Upper lobe of left lung (tissue), 6 donors: ENCODE measurements at places on chromosomes 6 and 20.

DNA sequence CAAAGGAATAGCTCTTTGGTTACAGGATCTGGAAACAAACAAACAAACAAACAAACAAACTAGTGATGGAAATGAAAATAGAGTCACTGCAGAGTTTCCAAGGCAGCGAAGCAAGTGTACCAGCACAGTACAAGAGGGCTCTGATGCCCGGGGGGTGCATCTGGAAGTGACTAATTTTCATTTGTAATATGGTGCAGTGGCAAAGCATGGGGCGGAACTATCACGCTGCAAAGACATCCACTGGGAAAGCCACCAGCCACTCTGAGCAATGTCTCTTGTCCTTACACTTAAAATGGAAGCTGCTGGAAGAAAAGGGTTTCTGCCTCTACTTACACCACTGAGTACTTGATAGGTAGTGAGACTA lies 44.4 kb upstream of the NEDD9 start:
- DNase-seq = no peak

DNA sequence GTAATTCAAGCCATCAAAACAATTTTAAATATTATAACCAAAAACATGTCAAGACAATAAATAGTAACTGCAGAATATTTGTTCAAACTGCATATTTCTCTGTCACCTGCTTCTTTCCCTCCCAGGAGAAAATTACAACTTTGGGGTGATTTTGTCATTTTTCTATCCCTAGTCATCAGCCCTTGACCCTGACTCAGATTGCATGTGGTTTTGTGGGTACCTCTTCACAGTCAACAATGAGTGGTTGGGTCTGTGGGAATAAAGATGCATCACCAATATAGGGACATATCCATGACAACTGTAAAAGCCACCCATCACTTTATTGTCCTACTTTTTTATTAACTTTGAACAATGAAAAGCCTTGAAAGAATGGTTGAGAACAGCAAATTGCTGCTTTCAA lies 7.3 kb downstream of the COL10A1 start:
- DNase-seq = no peak

DNA sequence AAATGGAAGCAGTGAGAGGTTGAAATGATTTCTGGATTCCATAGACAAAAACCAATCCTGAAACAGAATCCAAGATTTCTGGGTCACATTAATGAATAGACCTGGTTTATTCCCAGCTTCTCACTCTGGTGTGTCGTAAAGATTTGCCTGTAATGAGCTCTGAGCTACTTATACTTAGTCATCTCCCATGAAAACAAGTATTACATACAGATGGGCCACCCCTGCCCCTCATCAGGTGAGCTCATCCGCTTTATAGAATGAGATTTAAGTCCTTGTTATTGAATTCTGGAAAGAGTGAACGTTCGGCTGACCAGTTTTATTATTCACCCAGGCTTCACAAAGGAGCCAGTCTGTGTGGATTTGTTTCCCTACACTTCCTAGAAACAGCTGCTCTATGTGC lies 47.1 kb upstream of the TMEM181 start:
- no peak for DNase-seq

DNA sequence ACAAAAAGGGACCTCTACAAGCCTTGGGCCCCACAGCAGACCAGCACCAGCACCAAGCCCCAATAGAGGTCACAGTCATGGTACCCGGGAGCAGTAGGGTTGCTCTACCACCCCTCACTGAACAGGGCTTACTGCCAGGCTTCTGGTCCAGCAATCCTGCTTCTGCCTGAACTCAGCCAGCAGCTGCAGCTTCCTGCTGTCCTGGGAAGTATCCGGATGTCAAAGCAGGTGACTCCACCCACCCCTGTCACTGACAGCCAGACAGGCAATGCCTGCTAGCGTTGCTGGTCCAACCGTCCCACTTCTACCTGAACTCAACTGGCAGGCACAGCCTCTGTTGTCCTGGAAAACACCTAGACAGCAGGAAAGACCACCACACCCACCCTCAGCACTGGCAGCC lies 47.0 kb upstream of the PCSK2 start:
- DNase-seq = no peak

GRCh38 chr20:48684501-48685041 lies 143.2 kb downstream of the PREX1 start:
- no peak for DNase-seq

- DNase-seq = peak; percentile 9
These were observed 178.3 kb upstream of the FOXA2 start for GRCh38 chr20:22762576-22763256.

DNA sequence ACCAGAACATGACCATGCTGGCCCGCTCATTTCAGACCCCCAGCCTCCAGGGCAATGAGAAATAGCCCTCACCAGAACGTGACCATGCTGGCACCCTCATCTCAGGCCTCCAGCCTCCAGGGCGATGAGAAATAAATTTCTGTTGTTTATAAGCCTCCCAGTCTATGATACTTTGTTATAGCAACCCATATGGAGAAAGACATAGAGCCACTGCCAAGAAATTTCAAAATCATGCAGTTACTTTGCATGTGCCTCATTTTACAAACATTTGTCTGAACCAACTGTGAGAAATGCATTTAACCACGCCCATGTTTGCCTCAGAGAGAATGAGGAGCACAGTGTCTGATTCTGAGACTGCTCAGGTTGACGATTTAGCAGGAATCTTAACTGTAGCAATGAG lies 15.5 kb downstream of the CYP39A1 start:
- DNase-seq = no peak

DNA sequence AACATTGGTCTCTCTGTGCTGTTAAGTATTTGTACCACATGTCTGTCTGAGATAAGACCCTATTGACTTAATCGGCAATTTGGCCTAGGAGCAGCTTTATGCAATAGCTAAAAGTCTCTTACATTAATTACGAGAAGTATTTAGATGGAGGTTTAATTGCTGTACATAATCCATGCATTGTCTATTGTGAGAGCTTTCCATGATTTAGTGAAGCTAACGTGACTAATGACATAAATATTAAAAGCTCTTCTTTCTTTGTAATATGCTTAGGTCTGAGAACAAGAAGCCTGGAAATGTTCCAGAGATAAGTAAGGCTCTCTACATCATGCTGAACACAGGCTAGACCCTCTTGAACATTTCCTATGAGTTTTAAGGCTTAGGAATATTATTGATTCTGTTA lies 32.7 kb upstream of the FAM83B start:
- no peak for DNase-seq

- no peak for DNase-seq
These were observed 19.7 kb upstream of the ULBP3 start for GRCh38 chr6:150088481-150089154.

- no peak for DNase-seq
These were observed 18.9 kb downstream of the SYTL3 start for GRCh38 chr6:158668707-158669103.

- DNase-seq = no peak
These were observed 1190.5 kb upstream of the EYS start for GRCh38 chr6:66897576-66897975.

- no peak for DNase-seq
These were observed 16.7 kb upstream of the SGK2 start for GRCh38 chr20:43542161-43542560.

DNA sequence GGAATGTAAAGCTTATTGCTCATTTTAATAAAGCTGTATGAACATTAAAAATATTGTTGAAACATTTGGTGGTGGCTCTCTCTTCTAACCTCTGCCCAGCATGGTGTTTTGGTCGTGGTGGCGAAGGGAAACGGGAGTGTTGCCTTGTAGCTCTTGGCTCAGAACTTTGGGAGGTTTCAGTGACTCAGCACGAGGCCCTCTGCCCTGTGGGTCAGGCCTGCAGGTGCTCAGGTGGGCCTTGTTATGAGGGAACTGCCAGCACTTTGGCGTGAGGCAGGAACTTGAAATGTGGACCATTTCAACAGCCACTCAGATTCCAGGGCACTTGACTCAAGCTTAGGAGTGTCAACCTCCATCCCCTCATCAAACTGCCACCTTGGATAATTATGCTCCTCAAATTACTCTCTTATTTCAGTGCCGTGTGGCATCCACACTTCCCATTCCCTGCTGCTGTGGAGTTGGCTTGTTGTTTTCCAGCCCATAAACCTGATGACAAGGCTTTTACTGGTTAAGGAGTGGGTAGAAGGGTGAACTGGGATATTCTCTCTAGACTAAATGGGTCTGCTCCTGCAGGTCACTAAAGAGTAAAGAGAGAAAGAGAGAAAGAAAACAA lies 36.3 kb downstream of the PRDM1 start:
- DNase-seq = no peak

- DNase-seq = no peak
These were observed 43.7 kb downstream of the THEMIS start for GRCh38 chr6:127857051-127857637.

GRCh38 chr6:21325201-21325856 lies 268.2 kb upstream of the SOX4 start:
- no peak for DNase-seq

DNA sequence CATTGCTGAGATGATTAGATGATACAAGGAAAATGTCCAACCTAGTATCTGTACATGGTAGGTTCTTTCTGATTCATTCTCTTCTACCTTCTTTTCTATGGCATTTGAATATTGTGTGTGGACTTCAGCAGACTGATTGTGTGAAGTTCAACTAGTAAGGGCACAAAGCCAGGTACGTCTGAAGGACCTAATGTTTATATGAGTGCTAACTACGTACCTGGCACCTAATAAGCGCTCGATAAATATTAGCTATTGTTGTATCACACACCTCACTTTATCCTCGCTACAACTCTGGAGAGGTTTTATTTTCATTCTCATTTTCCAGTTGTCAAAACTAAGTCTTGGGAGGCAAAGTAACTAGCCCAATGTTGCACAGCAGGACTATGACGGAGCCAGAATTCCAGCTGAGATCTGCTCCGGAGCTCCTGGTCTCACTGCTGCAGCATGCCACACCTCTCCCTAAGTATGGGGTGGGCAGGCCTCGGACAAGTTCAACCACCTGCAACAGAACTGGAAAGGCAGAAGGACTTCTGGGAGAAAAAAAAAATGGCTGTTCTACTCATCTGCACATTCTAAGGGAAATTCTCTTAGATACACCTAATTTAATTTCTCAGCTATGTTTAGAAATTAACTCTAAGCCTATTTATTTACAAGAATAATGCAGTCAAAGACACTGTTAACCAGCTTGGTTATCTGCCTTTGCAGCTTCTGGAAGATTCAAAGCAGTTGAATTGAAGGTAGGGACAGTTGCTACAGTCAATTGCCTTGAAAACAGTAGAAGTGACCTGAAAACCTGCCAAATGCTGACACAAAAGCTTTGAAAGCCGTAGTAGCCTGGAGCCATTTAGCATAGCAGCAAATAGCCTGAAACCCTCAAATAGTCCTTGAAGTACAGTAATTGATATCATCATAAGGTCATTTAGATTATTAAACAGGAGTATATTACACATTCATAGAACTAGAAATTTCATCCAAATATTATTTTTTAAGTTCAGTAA lies 165.0 kb downstream of the PDE7B start:
- DNase-seq = no peak

DNA sequence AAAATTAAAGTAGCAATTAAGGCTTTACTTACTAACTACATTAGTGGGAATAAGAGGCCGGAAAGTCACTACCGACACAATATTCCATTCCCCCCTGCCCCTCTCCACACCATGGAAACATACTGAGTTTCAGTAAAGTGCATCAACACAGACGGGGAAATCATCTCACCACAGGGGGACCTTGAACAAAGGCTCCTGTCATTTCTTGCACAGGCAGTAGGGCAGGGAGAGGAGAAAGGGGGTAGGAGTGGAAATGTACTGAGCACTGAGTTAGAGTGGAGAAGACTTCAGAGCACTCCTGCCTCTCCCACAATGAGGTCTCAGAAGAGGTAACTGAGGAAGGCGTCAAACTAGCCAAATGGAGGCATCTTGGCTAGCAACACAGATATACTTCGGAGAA lies 1426.9 kb upstream of the EYS start:
- DNase-seq = no peak

DNA sequence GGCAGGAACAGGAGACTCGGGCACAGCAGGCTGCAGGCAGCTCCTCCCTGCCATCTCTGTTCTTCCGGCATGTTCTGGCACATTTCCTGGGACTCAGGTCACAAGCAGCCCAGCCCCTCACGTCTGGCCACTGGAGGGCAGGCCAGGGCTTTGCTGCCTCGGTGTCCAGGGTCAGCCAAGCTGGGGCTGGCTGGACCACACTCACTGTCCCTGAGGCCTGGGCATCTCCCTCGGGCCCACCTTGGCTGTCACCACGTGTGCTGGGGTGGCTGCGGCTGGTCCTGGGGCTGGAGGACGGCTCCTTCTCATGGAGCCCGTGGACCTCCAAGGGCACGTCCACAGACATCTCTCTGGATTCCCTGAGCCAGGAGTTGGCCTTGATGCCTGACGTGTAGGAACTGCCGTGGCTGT lies 18.5 kb downstream of the FRMD1 start:
- no peak for DNase-seq

- no peak for DNase-seq
These were observed 44.8 kb downstream of the MYB start for GRCh38 chr6:135225911-135226310.

DNA sequence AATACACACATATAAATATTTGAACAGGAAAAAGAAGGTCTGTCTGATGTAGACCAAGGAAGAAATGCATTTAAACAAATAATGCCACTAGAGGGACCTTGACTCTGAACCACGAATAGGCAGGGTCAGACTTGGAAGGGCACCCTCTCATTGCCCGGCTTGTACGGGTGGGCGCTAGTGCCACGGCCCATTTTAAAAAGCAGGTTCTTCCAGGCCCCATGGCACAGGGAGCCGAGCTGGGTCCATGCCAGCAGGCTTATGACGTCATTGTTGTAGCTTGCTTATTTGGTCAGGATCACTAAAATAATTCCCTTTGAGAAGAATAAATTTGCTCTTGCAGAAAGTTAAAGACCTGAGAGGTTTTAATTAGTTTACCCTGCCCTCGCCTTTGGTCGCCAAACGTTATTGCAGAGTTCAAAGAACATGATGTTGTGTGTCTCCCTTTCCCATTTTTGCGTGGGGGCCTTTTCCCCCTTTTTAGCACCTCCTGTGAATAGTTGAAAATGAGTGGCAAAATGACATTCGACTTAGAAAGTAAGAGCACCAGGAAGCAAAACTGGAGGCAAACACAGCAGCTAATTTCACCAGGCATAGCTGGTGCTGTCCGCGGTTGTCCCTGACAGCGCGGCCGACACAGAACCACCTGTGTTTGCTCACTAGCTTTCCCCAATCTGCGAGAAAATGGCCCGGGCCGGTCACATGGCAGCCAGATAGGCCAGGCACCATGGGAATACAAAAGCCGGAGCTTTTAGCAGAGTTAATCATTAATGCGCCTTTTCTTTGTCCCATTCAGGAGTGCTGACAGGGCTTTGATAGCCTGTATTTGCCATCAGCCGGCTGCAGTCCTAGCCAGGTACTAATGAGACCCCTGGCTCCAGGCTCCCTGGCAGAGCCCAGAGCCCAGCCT lies 93.8 kb downstream of the FOXA2 start:
- peak; percentile 46 for DNase-seq

DNA sequence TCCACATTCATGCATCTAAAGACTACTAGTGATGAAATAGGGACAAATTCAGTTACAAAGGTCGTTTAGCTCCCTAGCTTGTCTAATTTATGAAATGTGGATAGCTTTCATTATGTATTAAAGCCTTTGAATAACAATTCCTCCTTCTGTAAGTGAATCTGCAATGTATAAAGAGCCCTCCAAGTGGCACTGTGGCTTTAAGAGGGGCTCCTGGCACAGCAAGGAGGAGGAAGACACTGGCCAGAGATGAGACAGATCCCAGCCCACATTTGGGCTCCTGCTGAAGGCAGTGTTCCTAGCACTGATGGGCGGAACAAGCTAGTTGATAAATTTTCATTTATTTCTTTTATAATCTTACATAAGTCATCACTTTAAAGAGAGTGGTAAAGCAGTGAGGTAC lies 17.6 kb upstream of the FUCA2 start:
- DNase-seq = no peak
